Uterus (tissue), 4 donors: ENCODE measurements at places on chromosomes 5 and 9.

GRCh38 chr5:122368510-122369251 is 56.6 kb downstream of the SNCAIP start:
- H3K4me1 ChIP-seq, result no peaks in the 10 kb centered on the region
- no peaks in the 10 kb centered on the region for H3K36me3 ChIP-seq
- H3K27me3 ChIP-seq, result no peaks in the 10 kb centered on the region
- no peak overlapping the region for H3K4me3 ChIP-seq
- no peak for DNase-seq

DNA sequence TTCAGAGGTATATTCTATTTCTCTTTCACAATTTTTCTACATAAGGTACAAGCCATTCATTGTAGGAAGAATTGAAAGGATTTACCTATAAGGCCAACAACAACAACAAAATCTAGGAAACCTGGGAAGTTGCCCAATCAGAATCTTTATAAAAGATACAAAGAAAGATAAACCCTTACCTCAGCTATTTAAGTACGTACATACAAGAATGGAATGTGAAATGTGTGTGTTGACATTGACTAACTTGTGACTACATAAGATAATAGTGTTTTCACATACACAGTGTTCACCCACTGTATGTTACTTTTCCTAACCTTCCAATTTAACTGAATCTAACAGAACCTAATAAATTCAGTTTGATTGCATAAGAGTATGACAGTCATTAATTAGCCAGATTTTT is 154.1 kb downstream of the ADAMTS6 start:
- H3K4me1 ChIP-seq, result no peaks in the 10 kb centered on the region
- no peak for DNase-seq
- H3K36me3 ChIP-seq, result no peaks in the 10 kb centered on the region
- no peak overlapping the region for H3K4me3 ChIP-seq
- H3K27me3 ChIP-seq, result no peaks in the 10 kb centered on the region

DNA sequence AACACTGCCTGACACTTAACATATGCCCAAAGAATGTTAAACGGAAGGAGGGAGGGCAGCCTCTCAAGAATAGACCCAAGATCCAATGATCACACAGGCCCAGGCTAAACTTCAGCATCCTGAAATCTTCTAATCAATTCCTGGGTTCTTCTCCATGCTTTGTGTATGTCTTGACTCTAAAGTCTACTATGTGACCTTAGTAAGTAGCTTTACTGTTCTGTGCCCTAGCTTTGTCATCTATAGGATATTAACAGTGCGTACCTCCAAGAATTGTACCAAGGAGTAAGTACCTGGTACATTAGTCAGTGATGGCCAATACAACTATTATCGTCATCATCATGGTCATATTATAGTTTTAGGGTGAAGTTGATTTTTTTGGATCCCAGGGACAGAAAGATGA is 96.6 kb downstream of the SGCD start:
- DNase-seq, result no peak
- H3K4me3 ChIP-seq, result no peak overlapping the region
- H3K36me3 ChIP-seq, result no peaks in the 10 kb centered on the region
- H3K4me1 ChIP-seq, result no peaks in the 10 kb centered on the region
- H3K27ac ChIP-seq, result no peak overlapping the region
- no peaks in the 10 kb centered on the region for H3K27me3 ChIP-seq

GRCh38 chr5:124728968-124729332 is 17.5 kb downstream of the ZNF608 start:
- H3K36me3 ChIP-seq, result no peaks in the 10 kb centered on the region
- H3K4me1 ChIP-seq, result no peaks in the 10 kb centered on the region
- H3K27me3 ChIP-seq, result no peaks in the 10 kb centered on the region
